Liver (tissue), 10 donors: ENCODE measurements at places on chromosomes 16 and 17. TPM values are rescaled to one million over a fixed set of nuclear protein-coding genes. Genes with fewer than 3 reads are reported as not detected.

Gene NPIPB13
- polyA plus RNA-seq, result 1.4 TPM

- DNase-seq, result no peak
Measured at GRCh38 chr17:42880776-42881310, 19.8 kb upstream of the G6PC1 start.

DNA sequence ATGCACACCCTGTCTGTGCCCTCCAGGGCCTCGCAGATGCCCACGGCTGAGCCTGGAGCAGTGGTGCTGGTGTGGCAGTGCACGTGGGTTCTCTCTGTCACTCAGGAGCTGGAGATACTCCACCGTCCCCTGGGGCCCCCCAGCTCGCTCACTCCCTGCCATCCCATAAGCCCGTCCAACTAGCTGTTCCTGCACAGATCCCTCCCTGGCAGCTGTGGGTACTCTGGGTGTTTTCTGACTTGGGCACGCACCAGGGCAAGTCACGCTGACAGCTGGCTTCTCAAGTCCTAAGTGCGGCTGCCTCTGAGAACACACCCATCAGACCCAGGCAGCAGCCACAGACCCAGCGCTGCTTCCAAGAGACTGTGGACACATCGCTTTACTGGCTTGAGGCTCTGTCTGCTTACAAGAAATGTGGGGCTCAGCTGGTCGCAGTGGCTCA is 25.4 kb upstream of the ITGB4 start:
- no peak for DNase-seq

- DNase-seq, result no peak
Measured at GRCh38 chr17:2897605-2898004, 101.4 kb downstream of the RAP1GAP2 start.

DNA sequence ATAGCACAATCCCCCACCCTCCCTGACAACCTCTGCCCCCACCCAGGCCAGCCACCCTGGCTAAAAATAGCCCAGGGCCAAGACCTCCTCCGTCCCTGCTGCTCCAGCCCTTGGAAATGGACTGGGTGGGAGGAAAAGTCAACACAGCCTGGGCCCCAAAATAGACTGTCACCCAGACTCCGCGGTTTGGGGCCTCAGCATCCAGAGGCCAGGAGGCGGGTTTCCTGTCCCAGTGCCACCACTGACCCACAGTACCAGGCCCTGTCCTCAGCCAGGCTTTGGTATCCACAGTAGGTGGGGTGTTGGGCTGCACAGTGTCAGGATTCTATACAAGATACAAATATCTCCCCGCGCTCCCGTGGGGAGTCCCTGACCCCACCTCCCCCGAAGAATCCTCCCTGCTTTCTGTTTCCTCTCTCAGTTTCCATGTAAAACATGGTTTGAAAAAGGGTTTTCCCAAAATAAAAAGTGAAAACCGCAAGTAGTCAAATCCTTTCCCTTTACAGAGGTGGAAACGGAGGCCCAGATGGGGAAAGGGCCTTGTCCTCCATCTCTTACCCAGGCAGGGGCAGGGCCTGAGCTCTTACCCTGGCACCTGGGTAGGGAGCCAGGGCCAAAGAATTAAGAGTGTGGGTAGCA is 20.1 kb downstream of the CPNE2 start:
- DNase-seq, result no peak
